ENCODE measurements at places on chromosomes 2 and 18. TPM values are rescaled to one million over a fixed set of nuclear protein-coding genes. Genes with fewer than 3 reads are reported as not detected.

The SERPINB5 gene
- total RNA-seq: not detected

The ASXL3 gene
- total RNA-seq: under 0.01 TPM

The TTN gene
- total RNA-seq: 3.3 TPM

The TTC39C gene
- 13.5 TPM for total RNA-seq

The QPCT gene
- total RNA-seq: 8.8 TPM
